ENCODE measurements at places on chromosomes 6 and 20. TPM values are rescaled to one million over a fixed set of nuclear protein-coding genes. Genes with fewer than 3 reads are reported as not detected.

KCNK5 gene
- 0.19 TPM for total RNA-seq

PTCRA gene
- not detected for total RNA-seq

PAK5 gene
- total RNA-seq: not detected

KCNK16 gene
- not detected for total RNA-seq

DZANK1 gene
- 0.38 TPM for total RNA-seq

RNF39 gene
- total RNA-seq: not detected

PACSIN1 gene
- total RNA-seq: 10.3 TPM

RNF182 gene
- total RNA-seq: 0.19 TPM

ZBTB12 gene
- total RNA-seq: 5.2 TPM

GCNT2 gene
- total RNA-seq: 37.1 TPM

CFAP206 gene
- total RNA-seq: not detected

FBXO9 gene
- 96.4 TPM for total RNA-seq

ALDH8A1 gene
- 0.57 TPM for total RNA-seq

HCRTR2 gene
- not detected for total RNA-seq

SLC29A1 gene
- 105 TPM for total RNA-seq

- DNase-seq: no peak
Measured at GRCh38 chr6:117441824-117442264, 16.1 kb upstream of the ROS1 start.

GRCh38 chr20:23673209-23673608 lies 15.6 kb downstream of the CST4 start:
- DNase-seq: no peak

- no peak for DNase-seq
Measured at GRCh38 chr20:41072190-41072863, 43.7 kb downstream of the TOP1 start.

- no peak for DNase-seq
Measured at GRCh38 chr20:1619861-1620444, at the start of gene SIRPB1. SIRPB1 (minus strand) TSS chr20:1620009; CDS start chr20:1619944, 65 bp downstream.

DNA sequence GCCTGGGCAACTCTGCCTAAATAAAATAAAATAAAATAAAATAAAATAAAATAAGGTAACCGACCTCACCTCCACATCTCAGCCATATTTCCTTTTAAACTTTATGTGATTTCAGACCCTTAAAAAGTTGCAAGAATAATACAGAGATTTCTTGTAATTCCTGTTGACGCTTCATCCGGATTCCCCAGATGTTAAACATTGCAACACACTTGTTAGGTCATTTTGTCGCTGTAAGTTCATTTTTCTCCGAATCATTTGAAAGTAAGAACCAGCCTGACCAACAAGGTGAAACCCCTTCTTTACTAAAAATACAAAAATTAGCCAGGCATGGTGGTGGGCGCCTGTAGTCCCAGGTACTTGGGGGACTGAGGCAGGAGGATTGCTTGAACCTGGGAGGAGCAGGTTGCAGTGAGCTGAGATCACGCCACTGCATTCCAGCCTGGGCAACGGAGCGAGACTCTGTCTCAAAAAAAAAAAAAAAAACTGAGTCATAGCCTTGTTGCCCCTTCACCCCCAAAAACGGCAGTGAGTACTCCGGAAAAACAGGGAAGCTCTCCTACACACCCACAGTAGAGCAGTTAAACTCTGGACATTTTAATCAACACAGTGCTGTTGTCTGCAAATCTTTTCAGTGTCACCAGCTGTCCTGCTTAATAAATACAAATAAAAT lies 5.9 kb downstream of the PYGB start:
- no peak for DNase-seq

DNA sequence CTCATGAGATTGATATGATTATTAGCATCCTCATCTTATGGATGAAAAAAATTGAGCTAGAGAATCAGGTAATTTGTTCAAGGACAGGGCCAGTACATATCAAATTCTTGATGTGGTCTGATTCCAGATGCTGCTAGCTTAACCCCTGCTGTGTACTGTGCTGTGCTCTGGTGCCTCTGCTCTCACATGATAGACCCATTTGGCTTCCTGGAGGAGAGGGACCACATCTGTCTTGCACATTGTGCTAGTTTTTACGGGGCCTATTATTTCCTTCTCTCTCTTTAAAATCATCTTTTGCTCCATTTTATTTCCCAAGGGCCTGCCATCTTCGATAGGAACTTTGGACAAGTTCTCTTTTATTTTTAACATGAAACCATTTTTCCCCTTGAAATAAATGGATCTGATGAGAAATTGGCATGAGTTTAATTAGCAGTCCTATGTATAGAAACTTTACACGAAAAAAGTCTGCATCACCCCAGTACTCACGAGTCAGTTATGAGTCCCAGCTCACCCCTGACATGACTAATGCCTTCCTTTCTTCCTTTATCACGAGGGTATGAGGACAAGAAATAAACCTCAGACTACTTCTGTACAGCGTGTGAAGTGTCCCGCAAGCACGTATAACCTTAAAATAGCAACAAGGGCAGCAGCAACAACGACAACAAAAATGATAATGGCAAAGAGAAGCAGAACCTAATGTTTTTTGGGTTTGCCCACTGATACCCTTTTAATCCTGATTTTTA lies 26.5 kb downstream of the CD109 start:
- no peak for DNase-seq

DNA sequence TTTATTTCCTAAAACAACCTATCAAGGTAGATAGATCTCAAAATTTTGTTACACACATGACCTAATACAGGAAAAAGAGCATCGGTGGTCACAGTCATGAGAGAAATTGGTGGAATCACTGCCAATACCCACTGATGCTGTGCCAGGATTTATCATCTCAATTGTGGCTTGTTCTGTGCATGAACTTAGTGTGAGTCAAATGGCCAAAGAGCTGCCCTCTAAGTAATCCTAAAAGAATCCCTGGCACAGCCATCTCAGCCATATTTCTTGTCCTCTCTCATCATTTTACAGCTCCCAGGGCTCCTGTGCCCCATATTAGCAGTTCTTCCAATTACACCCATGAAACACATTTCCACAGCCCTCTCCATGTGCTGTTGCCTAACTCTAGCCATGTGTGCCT lies 6.1 kb downstream of the GSTA5 start:
- DNase-seq: no peak

- DNase-seq: no peak
Measured at GRCh38 chr20:62025832-62026563, 39.7 kb downstream of the TAF4 start.

GRCh38 chr20:63029358-63030121 lies 22.8 kb upstream of the BHLHE23 start:
- DNase-seq: no peak

GRCh38 chr6:106702046-106702445 lies 72.7 kb downstream of the QRSL1 start:
- no peak for DNase-seq

GRCh38 chr6:11921751-11922150 lies 90.4 kb upstream of the HIVEP1 start:
- DNase-seq: no peak

GRCh38 chr6:81683912-81684311 lies 68.6 kb downstream of the TENT5A start:
- DNase-seq: no peak

DNA sequence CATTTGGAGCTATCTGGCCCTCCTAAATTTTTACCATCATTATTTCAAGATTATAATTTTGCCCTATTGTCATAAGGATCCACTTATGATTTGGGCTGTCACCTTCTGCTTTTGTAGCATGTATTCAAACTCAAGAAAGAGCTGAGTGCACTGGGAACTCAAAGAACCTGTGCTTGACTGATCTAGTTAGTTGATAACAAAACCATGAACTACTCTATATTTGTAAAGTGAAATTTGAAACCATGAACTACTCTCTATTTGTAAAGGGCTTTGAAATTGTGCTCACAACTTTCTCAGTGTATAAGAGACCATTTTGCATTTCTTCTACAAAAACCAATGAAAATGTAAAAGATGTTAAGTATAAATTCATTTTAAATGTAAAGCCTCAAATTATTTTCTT lies 77.5 kb upstream of the POPDC3 start:
- no peak for DNase-seq

GRCh38 chr6:149450679-149451375 lies 34.0 kb downstream of the ZC3H12D start:
- DNase-seq: no peak

- no peak for DNase-seq
Measured at GRCh38 chr6:121904559-121904958, 469.1 kb downstream of the GJA1 start.

- no peak for DNase-seq
Measured at GRCh38 chr6:169101981-169102380, 151.7 kb downstream of the THBS2 start.

- DNase-seq: no peak
Measured at GRCh38 chr20:9294041-9294440, 220.3 kb upstream of the LAMP5 start.

DNA sequence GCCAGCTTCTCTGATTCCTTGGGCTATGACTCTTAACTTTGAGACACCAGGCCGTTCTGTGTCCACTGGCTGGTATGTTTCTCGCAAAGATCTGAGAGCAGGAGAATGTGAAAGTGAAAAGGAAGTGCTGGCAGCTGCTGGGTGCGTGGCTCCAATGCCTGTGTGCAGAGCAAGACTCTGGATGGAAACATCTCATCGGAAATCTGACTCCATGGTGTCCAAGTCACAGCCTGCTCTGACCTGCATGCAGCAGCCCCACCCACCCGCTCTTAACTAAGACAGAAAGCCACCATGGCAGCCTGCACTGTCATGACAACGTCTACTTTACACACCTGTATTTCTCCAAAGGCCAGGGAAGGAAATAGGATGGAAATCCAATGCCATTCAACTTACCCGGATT lies 66.3 kb upstream of the MPC1 start:
- peak; percentile 38 for DNase-seq

- no peak for DNase-seq
Measured at GRCh38 chr6:131262060-131262459, 126.8 kb downstream of the AKAP7 start.

GRCh38 chr6:32558426-32559057 lies 28.5 kb upstream of the HLA-DRB5 start:
- no peak for DNase-seq

- DNase-seq: no peak
Measured at GRCh38 chr6:82331031-82331773, 32.4 kb upstream of the TPBG start.

DNA sequence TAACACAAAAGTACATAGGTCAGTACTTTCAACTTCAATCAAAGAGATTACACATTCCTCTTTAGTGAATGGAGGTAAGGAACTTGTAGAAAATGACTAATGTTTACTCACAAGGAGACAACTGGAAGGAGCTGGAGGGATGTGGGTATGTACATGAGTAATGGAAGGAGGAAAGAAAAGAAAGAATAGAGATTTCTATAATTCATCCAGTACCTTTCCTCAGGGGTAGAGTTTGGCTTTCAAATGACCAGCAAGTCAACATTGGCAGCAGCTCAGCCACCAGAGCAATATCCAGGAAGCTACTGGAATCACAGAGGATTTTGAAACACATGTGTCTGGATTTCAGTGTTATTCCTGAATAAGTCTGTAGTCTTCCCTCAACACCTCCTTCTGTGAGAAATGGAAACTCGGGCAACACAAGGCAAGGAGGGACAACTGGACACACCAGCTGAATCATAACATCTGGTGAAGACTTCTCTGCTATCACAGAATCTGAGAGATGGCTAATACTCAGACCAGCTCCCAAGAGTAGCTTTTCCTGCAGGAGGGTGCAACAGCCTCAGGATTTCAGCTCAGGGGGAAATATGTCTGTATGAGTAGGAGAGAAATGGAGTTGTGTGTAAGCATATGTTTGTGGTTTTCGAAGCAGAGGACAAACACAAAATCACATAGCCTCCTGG lies 98.8 kb downstream of the HAO1 start:
- DNase-seq: no peak

- DNase-seq: no peak
Measured at GRCh38 chr6:45691426-45691825, 313.7 kb upstream of the SUPT3H start.

DNA sequence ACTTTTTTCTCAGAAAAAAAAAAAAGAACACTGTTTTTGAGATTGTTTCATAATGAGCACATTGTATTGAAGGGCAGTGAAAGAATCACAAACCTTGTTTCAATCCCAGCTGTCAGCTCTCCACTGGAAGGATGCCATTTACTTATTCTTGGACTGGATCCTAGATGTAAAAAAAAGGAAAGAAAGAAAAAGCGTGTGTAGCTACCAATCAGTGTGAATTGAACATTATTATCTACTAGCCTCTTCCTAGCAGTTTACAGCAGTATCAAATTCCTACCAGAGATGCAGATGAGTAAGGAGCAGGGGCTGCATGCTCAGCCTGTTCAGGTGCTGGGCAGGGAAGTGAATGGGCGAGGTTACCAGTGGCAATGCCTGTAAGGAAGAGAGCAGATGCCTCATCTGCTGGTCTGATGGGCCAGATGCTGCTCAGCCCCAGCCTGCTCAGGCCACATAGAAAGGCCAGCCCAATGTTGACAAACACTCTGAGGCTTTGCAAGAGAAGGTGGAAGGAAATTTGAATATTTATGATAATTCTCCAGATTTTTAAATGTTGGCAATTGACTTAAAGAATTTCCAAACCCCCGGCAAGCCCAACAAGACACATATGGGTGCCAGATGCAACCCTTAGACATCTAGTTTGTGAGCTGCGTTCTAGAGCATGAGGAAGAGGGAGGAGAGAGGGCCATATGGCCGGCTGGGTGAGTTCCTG lies 189.5 kb downstream of the IBTK start:
- no peak for DNase-seq

DNA sequence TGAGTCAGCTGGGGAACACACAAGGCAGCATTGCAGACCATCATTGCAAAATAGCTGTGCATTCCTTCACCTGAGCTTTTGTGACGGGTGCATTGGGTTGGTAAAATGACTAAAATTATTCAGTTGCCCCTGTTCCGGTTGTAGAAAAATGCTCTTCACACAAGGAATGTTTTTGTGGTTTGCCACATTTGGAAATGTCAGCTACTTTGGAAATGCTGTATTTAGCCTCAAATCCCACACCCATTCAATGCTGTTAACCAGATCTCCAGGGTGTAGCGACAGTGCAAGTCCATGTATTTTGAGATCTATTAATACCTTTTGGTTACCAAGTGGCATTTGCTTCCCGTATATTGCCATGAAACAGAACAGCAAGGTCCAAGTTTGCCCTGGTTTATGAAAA lies 201.2 kb downstream of the FOXA2 start:
- no peak for DNase-seq

DNA sequence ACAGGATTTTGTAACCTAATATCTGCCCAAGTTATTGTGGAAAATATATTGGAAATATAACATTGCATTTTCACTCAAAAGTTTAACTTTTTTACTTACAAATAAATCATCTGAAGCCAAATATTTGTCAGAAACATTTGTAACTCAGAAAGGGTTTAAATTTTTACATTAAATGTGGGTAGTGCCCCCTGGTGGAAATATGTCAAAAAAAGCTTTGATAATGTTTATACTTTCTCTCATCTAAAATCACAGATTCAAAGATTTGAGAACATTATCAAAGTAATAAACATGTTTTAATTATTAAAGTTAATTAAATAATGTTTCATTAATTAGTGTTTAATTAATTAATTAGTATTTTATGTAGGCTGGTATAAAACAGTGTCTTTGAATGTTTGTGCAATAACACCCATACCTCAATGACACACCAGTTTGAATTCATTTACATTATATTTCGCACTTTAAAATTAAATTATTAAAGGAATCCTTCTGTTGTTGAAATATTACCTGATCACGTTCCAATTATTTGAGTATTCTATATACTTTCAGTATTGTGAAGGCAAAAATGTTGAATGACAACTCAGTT lies 320.1 kb upstream of the FKBP1C start:
- no peak for DNase-seq

GRCh38 chr6:117555262-117555849 lies 47.0 kb downstream of the GOPC start:
- no peak for DNase-seq

Data from cardiac septum (tissue), 1 donor.